ENCODE measurements at places on chromosomes 1 and 21.

DNA sequence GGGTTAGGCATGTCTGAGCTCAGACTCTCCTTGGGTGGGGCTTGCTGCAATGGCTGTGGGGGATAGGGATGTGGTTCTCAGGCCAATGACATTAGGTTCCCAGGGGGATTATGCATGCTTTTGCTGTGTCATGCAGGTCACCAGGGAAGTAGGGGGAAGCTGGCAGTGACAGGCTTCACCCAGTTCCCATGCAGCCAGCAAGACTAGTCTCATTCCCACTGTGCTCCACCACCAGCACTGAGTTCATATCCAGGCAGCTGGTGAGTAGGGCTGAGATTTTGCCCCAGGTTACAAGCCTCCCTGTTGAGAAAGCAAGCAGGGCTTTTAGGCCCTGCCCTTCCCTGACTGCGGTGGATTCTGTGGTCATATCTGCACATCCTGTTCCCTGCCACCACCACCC is 32.1 kb upstream of the PLA2G5 start:
- no peak for DNase-seq

GRCh38 chr1:38489844-38490270 is 369.7 kb downstream of the RRAGC start:
- DNase-seq, result no peak

DNA sequence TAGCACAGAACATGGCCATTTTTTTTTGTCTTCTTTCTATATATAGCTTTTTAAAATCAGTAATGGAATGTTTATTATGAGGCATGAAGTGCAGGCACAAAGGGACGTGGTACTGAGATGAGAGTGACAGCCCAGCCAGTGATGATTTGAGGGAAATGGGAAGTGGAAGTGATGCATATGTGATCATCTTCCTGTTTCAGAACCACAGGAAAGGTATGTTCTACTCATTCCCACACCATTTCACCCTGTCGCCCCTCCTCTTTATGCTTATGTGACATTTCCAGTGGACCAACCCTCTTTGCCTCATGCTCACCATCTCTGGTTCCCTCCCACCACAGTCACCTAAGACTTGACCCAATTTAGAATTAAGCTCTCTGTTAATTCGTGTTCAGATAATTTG is 24.3 kb downstream of the PTGS2 start:
- no peak for DNase-seq

- no peak for DNase-seq
These were observed 151.4 kb upstream of the KIAA0040 start for GRCh38 chr1:175343945-175344344.

GRCh38 chr21:38351176-38351959 is 94.6 kb downstream of the KCNJ15 start:
- DNase-seq, result no peak

- no peak for DNase-seq
These were observed 17.6 kb downstream of the SEMA6C start for GRCh38 chr1:151128800-151129199.

DNA sequence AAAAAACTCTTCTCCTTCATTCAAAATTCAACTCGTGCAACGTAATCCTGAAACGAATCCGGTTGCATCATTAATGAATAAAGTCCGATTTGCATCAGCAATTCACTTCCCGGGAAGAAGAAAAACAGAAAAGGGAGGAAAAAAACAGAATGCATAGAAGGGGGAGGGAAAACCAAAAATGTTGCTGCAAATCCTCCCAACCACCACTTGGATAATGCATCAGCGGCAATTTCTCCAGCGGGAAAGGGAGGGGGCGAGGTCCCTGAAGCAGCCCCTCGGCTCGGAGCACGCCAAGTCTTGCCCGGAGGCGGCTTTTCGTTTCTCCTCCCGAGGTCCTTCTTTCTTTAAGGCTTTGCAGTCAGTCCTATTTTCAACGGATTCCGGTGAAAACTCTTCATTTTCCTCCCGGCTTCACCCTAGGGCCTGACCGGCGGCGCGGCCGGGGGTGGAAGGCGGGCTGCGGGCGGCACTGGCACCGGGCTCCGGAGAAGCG is 723 bp downstream of the CDC42BPA start:
- DNase-seq, result no peak

DNA sequence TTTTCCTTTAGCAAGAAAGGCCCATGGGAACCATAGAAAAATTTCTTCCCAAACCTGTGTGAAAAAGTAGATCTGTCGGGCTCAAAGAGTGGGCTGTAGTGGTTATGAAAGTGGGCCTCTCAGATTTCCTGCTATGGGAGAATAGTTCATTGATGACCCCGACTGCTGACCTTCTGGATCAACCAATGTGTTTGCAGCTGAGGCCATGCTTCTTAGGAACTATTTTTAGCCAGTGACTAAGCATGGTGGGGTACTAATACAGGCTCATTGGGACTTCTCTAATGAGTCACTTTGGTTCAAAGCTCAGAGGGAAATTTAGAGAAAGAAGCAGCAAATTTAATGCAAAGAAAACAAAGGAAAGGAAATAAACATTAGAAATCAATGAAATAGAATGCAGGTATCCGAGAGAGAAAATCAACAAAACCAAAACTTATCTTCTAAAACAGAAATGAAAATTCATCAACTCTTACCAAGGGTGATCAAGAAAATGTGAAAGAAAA is 12.6 kb upstream of the PSMA5 start:
- no peak for DNase-seq

DNA sequence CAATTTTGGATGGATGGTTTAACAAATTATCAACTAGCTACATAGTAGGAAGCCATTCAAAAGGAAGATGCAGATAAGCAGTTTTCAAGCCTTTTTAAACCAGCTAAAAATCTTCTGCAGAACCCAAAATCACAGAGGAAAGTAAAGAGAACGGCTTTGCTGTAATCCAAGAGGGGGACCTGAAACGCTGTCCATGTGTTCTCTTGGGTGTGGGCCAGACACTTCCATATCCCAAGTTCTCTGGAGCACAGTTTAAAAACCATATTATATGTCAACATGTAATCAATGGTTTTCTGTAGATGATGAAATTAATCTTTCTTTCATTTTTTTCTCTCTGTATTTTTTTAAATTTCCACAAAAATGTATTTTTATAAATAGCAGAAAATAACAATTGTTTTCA is 90.5 kb downstream of the SELENOF start:
- no peak for DNase-seq

DNA sequence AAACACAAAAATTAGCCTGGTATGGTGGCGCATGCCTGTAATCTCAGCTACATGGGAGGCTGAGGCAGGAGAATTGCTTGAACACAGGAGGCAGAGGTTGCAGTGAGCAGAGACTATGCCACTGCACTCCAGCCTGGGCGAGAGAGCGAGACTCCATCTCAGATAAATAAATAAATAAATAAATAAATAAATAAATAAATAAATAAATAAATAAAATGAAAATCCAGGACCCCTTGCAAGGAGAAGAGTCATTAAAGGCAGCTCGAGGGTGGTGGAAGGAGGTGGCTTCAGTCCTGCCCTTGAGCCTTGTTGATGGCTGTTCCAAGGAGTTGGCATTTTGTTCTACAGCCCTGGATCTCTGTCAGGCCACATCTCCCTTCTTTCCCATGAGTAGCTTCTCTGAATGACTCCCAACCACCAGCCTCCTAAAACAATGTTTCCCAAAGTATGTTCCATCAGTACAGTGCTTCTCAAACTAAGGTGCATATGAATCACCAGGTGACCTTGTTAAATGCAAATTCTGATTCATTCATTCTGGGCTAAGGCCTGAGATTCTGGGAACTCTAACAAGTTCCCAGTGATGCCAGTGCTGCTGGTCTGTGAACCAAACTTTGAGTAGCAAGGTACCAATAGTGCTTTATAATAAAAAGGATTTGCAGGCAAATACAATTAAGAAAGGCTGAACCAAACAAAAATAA is 99.0 kb downstream of the KCNN3 start:
- DNase-seq, result no peak

- DNase-seq, result no peak
These were observed 18.3 kb downstream of the SORT1 start for GRCh38 chr1:109379422-109379821.

- DNase-seq, result no peak
These were observed 13.3 kb downstream of the SLC6A17 start for GRCh38 chr1:110163591-110163990.

DNA sequence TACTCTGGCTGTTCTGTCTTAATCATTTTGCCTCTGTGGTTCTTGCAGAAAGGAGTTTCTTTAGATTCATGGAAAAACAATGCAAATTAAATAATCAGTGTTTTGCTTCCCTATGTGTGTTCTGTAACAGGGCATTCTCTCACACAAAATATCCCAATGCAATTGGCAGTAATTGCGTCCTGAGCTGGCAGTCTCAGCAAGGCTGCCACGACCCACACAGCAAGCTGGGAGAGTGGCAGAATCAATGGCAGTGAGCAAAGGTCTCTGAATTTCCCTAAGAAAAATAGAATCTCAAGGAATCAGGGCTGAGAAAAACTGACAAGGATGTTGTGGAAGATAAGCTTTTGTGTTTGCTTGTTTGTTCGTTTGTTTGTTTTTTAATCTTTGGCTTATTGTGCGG is 198.1 kb upstream of the ST6GALNAC5 start:
- no peak for DNase-seq

GRCh38 chr1:60762176-60762575 is 320.2 kb upstream of the NFIA start:
- DNase-seq, result no peak

DNA sequence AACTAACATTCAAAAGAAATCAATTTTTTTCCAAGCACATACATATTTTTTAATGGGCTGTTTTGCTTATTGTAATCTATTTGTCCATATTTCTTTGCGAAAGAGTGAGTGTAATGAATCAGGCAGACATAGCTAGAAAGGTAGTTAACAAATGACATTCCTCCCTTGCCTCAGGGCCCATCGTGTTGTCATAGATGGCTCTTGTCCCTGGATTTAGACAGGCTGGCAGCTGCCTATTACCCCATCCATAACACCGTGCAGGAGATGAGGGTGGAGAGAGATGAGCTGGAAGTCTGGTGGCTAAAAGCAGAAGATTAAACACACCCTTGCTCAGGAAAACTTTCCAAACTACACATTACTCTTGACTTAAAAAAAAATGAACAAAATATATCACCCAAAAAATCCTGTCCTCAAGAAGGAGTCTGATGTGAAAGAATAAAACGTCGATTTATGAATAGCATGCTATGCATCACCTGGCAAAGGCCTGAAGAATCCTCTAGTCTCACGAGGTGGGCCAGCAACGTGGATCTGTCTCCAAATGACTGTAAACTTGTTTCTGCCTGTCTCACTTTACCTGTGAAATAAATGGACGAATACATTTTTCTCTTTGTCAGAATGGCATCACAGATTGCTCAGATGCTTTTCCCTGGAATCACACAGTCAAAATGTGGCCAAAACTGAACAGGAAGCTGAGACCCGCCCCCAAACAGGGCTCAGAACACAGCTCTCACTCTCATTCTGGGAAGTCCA is 55.7 kb downstream of the C21orf91 start:
- no peak for DNase-seq

- DNase-seq, result no peak
These were observed 33.5 kb upstream of the ACTRT2 start for GRCh38 chr1:2987773-2988172.

DNA sequence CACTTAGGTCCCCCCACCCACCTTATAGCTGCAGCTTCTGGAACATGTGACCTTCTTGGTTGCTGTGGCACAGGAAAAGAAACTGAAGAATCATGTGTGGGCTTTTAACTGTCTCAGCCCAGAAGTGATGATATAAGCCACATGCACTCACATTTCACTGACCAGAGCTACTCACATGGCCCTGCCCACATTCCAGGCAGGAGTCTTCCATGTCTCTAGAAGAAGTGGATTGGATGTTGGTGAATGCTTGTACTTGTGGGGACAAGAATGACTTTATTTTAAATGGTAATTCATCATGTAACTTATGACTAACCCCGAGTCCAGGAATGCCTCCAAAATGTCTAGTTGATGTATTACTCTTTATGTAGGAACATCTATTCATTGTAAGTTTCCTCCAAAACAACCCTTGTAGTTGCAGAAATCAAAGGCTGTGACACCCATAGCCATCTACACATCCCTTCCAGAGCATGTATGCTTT is 15.8 kb upstream of the CAMK1G start:
- no peak for DNase-seq

- DNase-seq, result no peak
These were observed 4.9 kb downstream of the COL6A1 start for GRCh38 chr21:45986316-45987051.

DNA sequence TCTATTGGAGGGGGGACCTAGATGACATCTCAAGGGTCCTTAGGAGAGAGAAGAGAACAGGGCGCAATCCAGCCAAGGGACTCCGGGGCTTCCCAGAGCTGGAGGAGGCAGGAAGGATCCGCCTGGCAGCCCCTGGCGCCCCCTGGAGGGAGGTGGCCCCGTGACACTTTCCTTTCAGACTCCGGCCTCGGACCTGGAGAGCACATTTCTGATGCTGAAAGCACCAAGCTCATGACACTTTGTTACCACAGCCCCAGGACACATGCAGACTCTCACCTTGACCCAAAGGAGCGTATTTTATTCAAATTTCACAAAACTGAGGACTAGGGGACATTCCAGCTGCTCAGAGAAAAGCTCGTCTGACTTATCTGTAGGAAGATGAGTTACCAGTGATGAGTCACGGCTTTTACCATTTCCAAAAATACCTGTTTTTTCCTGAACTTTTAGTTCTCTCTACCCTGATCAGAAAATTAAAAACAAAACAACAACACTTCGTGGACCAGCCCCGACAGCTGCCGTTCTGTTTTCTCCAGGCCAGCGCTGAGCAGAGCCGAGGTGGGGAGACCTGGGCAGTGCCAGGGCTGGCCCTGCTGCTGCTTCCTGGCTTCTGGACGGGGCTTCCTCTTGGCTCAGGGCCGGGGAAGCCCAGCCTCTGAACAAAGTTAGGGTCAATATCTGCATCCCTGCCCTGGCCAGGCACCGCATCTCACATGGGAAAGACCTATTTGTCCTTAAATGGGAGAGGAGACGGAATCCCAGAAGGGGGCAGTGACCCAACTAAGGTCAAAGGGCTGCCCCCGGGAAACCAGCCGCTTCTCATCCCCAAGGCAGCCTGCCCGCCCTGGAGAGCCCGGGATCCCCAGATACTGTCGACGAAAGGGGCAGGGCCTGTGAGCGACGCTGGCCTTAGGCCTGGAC is 21.6 kb upstream of the POFUT2 start:
- DNase-seq, result no peak

DNA sequence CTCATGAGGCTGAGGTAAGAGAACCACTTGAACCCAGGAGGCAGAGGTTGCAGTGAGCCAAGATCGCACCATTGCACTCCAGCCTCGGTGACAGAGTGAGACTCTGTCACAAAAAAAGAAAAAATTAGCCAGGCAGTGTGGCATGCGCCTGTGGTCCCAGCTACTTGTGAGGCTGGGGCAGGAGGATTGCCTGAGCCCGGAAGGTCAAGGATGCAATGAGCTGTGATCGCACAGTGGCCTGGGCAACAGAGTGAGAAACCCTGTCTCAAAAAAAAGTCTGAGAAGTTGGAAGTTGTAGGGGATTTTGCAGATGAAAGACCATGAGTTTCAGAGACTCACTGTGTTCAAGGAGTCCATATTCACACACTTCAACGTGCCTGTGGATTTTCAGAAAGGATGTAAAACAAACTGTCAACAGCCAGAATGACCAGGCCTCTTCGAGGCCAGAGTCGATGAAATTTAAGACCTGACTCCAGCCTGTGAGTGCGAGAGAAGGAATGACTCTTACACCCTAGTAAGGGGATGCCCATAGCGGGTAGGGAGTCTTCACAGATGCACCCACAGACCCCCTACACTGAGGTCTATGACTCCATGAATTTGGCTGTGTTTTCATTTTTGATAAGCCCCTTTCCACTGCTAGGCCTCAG is 2.2 kb downstream of the S100A13 start:
- no peak for DNase-seq

Measured in activated CD8-positive, alpha-beta memory T cell treated with anti-CD3 and anti-CD28 coated beads for 1 hour (primary cell).